Cerebellar nuclear complex (tissue), 1 donor: ENCODE measurements at places on chromosomes 1 and 21.

GRCh38 chr21:32537569-32537881 is 47.8 kb downstream of the TCP10L start:
- DNase-seq = no peak

DNA sequence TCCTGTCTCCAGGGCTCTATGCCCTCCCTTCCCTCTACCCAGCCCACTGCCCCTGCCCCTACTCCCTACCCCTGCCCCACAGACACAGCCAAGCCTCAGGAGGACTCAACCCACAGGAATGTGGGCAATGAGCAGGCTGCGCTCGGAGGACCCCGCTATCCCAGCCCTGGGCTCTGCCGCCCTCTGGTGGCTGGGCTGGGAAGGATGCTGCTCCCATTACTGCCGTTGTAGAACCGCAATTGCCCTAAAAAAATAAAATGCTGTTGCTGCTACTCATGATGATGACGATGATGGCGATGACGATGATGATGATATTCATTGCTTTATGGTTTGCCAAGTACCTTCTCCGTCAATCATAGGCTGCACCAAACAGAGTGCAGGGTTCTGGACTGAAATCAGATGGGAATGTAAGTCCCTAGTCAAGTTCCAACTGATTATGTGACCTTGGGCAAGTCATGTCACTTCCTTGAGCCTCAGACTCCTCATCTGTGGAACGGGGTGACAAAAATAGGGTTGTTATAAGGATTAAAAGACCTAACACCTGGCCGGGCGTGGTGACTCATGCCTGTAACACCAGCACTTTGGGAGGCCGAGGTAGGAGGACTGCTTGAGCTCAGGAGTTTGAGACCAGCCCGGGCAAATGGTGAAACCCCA is 24.6 kb downstream of the ARHGEF19 start:
- no peak for DNase-seq

DNA sequence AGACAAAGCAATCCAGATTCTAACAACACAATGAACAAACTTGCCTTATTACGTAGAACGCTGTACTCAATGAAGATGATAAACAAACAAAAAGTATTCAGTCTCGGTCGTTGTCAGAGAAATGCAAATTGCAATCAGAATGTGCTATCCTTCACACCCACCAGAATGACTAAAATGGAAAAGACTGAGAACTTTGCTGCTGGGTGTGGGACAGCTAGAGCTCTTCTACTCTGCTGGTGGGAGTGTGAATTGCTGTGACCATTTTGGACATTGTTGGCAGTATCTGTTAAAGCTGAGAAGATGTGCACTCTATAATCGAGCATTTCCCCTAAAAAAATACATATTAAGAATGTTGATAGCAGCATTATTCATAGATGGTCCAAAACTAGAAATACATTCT is 111.4 kb downstream of the PEX14 start:
- no peak for DNase-seq

DNA sequence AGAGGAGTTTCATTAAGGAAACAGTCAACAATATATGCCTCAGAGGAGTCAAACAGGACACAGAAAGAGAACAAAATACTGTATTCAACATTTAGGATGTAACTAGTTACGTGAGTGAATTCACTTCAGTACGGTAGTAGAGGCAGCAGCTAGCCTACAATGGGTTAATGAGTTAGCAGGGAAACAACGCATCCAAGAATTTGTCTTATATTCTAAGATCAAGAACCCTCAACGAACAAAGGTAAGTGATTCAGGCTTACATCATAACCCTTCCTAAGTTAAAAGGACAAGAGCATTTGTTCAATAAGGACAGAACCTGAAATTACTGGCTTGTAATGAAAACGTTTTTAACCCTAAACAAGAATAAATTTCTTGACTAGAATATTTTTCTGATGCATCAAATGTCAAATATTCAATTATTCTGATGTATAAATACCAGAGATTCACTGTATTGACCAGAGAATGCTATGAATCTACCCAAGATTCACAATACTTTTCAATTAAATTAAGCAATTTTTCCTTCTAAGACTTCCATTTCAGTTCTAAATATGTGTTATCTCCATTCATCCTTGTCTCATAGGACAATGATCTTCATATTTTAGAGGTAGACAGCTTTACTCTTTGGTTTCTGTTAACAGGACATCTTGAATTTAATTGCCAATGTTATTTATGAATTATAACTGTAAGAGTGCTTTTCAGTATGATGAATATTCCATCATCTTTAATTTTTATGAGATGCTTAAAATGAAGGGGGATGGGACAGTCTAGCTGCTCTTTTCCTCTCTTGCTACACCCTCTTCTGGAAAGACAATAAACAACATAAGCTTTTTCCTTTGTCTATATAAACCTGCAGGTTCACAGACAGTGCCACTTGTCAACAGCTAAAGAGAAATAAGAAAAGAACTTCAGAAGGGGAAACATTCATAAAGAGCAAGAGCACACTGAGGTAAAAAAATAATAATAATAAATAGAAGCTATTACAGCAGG is 209.5 kb downstream of the SMYD3 start:
- no peak for DNase-seq

DNA sequence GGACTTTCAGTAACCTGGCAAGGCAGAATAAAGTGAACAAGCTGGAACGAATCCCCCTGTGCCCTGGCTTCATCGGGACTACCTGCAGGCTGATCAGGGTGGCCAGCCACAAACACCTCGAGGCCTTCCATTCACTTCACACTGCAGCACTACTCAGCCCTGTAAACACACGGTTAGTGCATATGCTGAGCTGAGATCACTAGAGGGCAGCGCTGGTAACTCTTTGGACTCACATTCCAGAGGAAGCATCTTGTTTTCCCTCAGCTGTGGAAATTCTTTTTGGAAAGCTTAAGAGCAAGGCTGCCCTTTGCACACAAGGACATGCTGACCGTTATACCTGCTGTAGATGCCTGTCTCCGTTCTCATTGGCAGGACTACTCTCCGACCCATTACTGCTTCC is 32.1 kb downstream of the PCSK9 start:
- DNase-seq = peak; percentile 51

DNA sequence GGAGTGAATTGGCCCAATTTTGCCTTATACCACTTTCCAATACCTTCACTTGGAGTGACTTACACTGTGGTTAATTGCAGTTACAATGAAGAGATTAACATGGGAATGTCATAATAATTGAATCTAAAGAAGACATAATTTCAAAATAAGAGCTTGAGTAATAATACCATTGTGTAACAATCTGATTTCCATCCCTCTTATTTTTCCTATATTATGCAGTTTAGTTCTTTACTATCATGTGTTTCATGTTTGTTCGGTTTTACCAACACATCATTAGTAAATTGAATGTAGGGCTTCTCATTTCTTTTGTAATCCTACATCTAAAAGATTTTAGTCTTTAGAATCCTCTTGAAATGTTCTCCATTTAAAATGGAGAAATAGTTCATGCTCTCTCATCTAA is 19.2 kb upstream of the XPR1 start:
- DNase-seq = no peak

GRCh38 chr1:57637155-57637554 is 213.3 kb upstream of the DAB1 start:
- DNase-seq = no peak

- no peak for DNase-seq
Measured at GRCh38 chr21:19608101-19608621, 1204.6 kb upstream of the TMPRSS15 start.

- no peak for DNase-seq
Measured at GRCh38 chr1:209755256-209755655, 597 bp upstream of the TRAF3IP3 start.

- peak; percentile 41 for DNase-seq
Measured at GRCh38 chr1:15843826-15844572, 3.5 kb upstream of the SPEN start.

DNA sequence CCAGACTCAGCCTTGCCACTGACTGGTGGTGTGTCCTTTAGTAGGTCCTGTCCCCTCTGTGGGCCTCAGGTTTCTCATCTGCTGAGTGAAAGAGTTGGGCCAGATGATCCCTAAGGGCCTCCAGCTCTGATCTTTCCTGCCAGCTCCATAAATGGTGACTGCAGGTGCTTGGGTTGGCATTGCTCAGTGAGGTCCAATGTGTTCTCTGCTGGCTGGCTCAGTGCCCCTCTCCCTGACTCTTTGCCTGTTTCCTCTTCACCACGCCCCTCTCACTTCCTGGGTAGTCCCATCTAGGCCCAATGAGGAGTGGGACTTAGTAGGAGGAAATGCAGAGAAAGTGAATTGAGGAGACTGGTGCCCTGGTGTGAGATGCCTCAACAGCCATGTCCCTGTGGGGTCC is 36.6 kb downstream of the UBE2T start:
- no peak for DNase-seq

DNA sequence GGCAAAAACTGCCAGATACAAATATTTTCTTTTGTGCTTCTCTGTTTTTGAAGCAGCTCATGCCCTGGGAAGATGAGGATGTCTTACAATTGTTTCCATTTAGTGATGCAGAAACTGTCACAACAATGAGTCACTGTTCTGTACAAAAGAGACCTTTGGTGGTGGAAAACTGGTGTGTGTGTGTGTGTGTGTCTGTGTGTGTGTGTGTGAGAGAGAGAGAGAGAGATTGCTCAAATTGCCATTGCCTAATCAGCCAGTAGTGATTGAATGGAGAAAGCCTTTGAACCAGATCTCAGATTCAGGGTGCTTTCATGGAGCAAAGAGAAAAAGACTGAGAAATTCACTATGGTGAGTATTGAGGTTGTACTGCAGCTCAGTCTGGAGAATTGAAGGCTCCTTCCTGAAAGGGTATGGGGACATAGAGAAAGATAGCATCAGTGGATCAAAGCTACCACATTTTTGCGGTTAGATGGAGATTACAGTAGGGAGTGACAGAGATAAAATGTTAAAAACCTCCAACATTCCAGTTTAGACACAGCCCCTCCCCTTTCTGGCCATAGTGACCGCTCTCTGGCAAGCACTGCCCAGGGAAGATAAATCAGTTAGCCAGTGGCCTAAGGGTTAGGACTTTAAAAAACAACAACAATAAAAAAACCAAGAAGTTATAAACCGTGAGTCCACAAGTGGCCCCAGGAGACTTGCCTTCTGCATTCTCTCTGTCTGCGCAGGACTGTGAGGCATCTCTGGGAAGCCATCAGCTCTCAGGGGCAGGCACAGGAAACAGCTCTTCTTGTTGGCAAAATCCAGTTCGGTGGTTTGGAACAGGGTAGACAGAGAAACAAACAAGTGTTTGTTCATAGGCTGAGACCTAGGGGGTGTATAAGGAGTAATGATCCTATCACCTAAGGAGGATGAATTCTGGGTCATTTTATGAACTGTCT is 406.5 kb downstream of the DUSP10 start:
- no peak for DNase-seq

DNA sequence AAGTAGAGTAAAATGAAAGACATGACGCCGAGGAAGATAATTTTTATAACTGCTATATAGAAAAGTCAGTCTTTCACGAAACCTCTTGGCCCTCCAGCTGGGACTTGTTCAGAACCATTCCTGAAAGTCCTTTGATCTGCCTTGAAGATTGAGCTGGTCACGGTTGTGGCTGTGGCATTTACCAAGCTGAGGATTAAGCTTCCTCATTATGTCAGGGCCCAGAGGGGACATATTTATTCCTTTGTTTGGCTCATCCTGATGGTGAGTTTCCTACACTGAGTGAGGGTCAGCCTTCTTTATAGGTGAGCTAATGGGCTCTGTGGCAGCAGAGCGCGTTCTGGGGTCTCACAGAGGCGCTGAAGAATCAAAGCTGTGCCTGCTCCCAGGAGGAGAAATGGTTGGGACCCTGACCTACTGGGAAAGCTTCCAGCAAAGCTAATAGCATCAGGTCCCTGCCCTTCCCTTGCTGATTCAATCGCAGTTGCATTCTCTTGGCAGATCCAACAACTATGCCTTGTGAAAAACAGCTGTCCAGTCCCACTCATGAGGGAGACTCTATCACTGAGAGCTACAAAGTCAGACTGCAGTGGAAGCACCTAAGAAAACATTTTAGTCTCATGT is 43.2 kb upstream of the PBX1 start:
- DNase-seq = no peak

- no peak for DNase-seq
Measured at GRCh38 chr1:1968767-1969504, 34.6 kb downstream of the CFAP74 start.
